ENCODE measurements at places on chromosomes 7 and 10.

GRCh38 chr7:27782849-27783248 is 42.9 kb downstream of the TAX1BP1 start:
- no peak for DNase-seq

DNA sequence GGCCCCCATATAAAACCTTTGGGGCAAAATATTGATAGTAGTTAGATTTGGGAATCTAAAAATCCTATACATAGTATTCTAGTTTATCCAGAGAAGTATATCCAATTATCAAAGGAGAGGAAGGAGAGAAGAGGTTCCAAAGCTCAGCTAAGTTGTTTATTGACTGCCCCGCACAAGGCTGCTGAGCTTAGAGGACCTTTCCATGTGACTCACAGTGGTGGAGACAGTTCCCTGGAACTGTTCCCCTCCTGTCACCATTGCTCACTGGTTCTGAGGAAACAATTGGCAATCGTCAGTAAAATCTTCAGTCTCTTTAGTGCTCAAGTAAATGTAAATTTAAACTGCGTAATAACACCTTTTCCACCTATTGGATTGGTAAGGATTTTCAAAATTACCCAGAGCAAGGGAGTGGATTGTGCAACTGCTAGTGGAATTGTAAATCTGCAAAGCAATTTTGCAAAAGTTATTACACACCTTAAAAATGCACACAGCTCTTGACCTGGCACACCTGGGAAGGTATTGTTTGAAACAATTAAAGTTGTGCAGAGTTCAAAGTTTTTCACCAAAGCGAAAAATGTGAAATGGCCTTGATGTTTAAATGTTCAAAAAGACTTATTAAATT is 63.1 kb downstream of the EEPD1 start:
- DNase-seq, result no peak

- no peak for DNase-seq
Measured at GRCh38 chr7:148211740-148212151, 378.8 kb upstream of the C7orf33 start.

- no peak for DNase-seq
Measured at GRCh38 chr10:89297356-89297755, 4.5 kb upstream of the IFIT2 start.

GRCh38 chr10:132691711-132692153 is 94.2 kb downstream of the NKX6-2 start:
- no peak for DNase-seq

DNA sequence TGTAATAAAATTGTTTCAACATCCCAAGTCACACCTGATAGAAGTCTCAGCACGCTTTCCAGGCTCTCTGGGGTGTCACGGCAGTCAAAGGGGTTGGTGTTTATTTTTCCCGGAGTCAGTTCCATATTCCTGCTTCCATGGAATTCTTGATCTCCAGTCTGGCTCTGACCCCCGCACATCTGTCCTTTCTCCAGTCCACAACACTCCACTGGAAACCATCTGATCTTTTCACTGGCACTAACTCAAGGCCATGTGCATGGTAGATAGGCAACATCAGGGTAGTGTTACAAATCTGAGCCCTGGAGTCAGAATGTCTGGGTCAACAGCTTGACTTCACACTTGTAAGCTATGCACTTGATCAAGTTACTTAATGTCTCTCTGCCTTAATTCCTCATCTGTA is 176.2 kb downstream of the WDR11 start:
- no peak for DNase-seq

DNA sequence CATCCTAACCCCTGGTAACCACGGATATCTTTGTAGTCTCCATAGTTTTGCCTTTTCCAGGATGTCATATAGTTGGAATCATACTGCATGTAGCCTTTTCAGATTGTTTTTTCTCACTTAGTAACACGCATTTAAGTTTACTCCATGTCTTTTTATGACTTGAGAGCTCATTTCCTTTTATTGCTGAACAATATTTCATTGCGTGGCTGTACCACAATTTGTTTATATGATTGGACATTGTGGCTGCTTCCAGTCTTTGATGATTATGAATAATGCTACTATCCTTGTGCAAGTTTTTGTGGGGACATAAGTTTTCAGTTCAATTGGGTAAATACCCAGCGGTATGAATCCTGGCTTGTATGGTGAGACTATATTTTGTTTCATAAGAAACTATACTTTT is 60.8 kb downstream of the AOAH start:
- no peak for DNase-seq

GRCh38 chr10:110792476-110793125 is 79.1 kb upstream of the PDCD4 start:
- DNase-seq, result no peak

DNA sequence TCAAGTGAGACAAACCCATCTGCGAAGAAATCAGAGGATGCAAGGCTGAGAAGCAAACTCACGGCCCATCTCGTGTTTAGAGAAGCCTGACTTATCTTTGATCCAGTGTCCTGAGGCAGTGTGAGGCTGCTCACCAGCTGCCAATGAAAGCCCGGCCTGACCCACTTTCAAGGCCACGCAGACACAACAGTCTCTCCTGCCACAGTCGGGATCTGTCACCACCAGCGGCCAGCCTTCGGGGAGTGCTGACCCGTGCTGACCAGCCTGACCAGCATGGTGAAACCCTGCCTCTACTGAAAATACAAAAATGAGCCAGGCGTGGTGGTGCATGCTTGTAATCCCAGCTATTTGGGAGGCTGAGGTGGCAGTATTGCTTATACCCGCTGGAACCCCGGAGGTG is 7.4 kb upstream of the DNAJB6 start:
- no peak for DNase-seq

DNA sequence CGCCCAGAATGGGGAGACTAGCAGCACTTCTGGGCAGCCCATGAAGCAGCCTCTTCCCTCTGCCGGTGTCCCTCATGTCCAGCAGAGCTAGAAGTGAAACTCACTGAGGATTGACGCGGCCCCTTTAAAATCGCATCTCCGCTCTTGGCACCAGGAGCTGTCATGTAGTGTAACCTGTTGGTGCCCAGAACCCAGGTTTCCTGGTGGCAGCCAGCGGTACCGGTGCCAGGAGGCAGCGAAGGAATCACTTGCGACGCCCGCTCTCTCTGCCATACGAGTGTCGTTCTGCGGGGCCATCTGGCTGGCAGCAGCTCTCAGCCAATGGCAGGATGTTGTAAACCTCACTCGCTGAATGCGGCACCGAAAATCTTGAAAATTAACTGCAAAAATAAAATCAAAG is 82.7 kb downstream of the CUX1 start:
- DNase-seq, result no peak

GRCh38 chr7:43232366-43232765 is 119.9 kb downstream of the HECW1 start:
- DNase-seq, result no peak

- DNase-seq, result no peak
Measured at GRCh38 chr10:10259013-10259412, 758.7 kb upstream of the CELF2 start.

DNA sequence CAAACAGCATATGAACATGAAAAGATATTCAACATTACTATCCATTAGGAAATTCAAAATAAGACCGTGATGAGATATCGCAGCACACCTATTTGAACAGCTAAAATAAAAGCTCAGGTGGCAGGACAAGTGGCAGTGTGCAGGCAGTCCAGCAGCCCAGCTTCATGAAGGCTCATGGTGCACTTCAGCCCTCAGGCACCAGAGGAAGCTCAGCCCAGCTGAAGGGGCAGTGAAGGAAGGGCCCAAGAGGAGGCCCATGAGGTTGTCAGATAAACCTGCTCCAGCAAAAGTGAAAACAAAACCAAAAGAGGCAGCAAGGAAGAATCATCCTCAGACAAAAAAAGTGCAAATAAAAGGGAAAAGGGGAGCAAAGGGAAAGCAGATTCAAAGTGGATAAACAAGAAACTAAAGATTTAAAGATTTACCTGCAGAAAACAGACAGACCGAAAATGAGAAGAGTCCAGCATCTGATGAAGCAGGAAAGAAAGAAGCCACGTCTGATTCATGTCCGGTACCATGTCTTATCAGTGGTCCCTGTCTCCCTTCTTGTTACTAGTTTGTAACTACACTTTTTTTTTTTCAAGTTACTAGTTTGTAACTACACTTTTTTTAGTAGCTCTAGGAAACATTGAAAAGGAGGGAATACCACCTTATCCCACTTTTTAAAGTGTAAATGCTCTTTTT is 15.0 kb upstream of the FAM24B start:
- DNase-seq, result no peak

DNA sequence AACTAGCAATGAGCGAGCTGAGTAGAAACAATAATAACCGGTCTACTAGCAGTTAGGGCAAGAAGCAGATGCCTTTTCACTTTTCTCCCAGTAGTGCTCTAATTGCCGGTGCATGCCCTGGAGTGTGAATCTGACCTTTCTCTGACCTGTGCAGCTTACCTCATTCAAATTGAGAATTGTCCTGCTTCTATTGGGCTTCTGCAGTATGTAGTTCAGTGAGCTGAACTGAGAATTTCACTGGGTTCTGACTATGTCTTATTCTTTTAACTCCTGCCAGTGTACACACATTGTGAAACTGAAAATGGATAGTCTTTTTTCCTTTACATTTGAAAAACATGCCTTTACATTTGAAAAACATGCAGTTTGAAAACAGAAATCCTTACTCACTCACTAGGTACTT is 157.9 kb upstream of the GRM3 start:
- DNase-seq, result no peak

- no peak for DNase-seq
Measured at GRCh38 chr7:121547544-121548092, 151.5 kb upstream of the FAM3C start.

DNA sequence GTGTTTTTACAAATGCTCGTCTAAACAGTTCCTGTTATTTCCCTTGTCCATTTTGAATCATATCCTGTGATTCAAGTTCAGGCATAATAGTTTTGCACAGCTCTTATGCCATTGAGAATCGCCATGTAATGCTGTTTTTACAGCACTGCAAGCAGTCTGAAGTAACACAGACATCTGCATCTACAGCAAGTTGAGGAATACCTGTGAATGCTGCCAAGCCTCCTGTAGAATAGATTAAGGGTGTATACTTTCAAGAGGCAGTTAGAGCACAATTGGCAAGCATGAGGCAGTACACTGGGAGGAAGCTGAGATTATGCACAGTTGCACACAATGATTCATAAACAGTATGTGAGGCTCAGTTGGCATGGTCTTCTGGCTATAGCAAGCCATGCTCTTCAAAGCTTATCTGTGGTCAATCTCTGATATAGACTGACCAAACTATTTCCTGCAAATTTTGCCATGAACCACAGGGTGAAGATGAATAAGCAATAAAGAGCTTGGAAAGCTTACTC is 121.9 kb upstream of the AKR1E2 start:
- DNase-seq, result no peak

GRCh38 chr10:33412653-33413361 is 78.3 kb upstream of the NRP1 start:
- no peak for DNase-seq

- DNase-seq, result no peak
Measured at GRCh38 chr7:143399151-143399550, 9.5 kb downstream of the EPHA1 start.

GRCh38 chr7:30979027-30979426 is 15.3 kb downstream of the GHRHR start:
- DNase-seq, result no peak

DNA sequence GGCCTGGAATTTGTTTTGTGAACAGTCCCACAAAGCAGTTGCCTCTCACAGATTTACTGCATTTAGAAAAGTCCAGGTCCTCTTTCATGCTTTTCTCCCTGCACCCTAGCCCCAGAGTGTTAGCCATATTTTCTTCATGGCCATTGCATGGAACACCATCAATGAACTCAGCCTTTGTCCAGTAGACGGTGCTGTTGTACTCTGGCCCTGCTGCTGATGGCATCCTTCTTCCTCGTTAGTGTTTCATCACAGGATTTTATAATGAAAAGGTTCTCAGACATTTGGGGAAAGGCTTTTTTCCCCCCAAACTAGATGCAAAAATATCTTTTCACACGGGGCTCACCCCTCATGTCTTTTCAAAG is 93.0 kb upstream of the SLC25A13 start:
- DNase-seq, result peak; percentile 1

- DNase-seq, result no peak
Measured at GRCh38 chr10:11193001-11193551, 175.4 kb downstream of the CELF2 start.

- DNase-seq, result no peak
Measured at GRCh38 chr7:31078363-31078990, 26.4 kb downstream of the ADCYAP1R1 start.

DNA sequence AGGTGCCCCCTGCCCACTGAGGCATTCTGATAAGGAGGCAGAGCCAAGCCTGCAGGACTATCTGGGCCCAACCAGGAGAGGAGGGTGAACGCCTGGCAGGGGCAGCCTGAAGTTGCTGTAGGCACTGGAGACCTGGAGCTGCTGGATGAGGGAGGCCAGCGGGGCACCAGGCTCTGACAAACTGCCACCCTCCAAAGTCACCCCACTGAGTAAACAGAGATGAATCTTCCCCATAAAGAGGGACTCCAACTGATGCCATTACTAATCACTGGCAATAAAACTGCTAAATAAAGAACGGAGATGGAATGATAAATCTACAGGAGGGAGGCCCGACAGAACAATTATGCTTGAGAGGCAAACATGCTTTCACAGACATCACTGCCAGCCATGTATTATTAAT is 44.2 kb downstream of the DRGX start:
- no peak for DNase-seq

DNA sequence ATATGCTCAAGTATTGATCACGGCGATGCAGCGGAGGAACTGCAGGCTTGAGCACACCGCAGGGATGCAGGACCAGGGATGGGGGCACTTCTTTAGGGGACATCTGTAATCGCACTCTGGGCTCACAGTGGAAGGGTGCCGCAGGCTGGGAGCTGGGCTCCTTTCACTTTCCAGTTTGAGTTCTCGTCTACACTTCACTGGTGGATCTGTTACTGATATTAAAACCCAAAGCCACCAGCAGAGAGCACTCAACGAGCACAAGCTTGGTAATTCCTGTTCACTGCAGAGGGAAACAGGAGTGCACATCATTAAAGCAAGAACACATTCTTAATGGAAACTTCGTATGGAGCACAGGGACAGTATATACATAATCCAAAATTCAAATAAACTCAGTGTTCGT is 91.3 kb downstream of the PARD3 start:
- DNase-seq, result no peak

DNA sequence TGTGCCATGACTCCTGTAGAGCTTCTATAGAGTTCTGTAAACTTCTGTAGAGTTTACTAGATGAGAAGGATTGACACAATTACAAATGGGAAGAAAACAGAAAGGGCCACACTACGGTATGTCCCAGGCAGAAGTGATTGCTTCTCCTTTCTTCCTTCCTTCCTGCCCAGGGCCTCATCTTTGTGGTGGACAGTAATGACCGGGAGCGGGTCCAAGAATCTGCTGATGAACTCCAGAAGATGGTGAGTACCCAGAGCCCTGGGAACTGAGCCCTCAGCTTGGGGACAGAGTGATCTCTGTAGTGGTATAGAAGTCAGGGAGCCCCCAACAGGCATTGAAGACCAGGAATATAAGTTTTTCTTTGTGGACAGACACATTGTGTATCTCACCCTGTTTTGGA is 1.7 kb downstream of the ARF5 start:
- no peak for DNase-seq

DNA sequence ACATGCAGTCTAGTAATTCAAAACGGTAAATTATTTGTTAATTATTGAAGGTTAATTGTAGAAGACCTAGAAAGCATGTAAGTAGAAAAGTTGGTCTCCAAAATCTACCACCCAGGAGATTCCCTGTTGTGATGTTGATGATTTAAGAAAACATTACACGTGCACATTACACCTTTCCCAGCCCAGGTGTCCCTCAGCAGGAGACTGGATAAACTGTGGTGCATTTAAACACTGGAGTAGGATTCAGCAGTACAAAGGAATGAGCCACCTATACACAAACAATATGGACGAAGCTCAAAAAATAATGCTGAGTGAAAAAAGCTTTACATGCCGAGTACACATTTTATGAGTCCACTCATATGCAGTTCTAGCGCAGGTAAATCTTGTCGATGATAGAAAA is 109.0 kb upstream of the STARD3NL start:
- DNase-seq, result no peak
